ENCODE measurements at places on chromosomes 13 and 19.

- DNase-seq, result no peak
Measured at GRCh38 chr19:49802836-49803528, 10.1 kb downstream of the FUZ start.

- DNase-seq, result no peak
Measured at GRCh38 chr13:113192902-113193301, 15.6 kb downstream of the PCID2 start.

- DNase-seq, result no peak
Measured at GRCh38 chr13:23918208-23918607, 20.9 kb upstream of the C1QTNF9B start.

DNA sequence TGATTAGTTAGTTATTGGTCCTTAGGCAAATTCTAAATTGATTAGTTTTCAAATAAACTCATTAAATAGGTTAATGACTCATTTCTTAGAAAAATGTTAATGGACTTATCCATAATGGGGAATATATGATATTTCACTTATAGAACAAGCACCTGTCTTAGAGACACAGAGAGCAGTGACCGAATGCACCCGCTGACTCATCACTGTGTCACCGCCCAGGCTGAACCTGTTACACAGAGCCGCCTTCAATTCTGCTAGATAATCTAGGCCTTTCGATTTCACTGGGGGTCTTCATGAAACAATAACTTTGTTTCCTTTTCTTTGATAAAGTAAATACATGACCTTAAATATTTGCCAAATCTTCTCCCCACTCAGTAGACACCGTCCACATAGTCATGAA is 13.1 kb downstream of the IRS2 start:
- no peak for DNase-seq

DNA sequence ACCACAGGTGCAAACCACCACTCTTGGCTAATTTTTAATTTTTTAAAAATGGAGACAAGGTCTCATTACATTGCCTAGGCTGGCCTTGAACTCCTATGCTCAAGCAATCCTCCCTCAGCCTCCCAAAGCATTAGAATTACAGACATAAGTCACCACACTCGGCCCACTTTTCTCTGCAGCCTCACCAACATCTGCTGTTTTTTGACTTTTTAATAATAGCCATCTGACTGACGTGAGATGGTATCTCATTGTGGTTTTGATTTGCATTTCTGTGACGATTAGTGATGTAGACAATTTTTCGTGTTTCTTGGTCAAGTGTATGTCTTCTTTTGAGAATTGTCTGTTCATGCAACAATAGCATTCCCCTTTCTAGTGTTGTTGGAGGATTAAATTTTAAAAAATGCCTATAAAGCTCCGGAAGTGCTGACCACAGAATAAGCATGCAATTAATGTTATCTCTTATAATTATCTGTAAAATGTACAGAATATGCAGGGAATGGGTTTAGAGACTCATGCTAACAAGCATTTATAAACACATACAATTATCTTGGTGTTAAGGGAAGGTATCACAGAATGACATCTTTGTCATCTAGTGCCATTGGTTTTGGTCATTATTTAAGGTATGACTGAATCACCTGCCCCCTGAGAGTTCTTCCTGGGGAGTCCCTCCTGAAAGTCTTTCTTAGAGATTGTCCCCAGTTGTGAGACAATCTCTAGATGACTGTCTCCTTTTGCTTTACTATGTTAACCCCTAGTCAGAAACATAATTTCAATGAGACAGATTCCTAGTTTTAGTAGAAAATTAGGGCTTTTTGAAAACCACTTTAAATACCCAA is 118.5 kb upstream of the SERTM1 start:
- DNase-seq, result no peak

- DNase-seq, result no peak
Measured at GRCh38 chr13:22801402-22802003, 379.3 kb upstream of the SGCG start.

DNA sequence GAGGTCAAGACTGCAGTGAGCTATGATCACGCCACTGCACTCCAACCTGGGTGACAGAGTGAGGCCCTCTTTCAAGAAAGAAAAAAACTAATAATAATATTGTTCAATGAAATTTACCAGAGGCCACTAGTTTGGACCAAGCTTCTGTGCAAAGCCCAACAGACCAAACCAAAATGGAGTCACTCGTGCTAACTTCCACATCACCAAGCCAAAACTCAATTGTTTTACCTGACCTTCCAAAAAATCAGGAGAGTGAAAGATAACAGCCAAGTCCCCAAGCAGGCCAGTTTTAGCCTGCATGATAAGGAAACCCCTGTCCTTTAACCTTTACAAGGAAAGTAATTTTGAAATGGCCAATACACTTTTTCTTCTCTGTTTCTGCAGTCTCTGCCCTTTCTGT is 20.0 kb downstream of the LYPD3 start:
- no peak for DNase-seq

Measured in neuronal stem cell (in vitro differentiated cells).